LHCN-M2 (cell line): ENCODE measurements at places on chromosomes 12 and 14. TPM values are rescaled to one million over a fixed set of nuclear protein-coding genes. Genes with fewer than 3 reads are reported as not detected.
A peak's percentile ranks its signal among the peaks of the same experiment; 100 is the strongest.

DNA sequence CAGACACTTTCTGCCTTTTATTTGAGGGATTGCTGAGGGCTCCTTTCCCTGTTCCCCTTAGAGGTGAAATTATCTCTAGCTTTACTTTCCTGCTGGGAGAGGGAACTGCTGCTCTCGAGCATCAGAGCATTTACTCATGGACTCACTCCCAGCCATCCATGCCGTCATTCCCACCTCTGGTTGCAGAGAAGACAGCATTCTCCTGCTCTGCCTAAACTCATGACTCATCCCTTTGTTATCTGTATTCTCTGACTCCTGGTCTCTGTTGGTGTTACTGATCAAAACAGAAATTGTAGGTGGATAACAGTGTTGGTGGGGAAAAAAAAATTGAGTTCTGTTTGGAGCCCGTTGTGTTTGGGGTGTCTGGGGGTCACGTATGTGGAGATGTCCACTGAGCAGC, 159.3 kb downstream of the TTC8 start:
- DNase-seq = peak; percentile 55

DNA sequence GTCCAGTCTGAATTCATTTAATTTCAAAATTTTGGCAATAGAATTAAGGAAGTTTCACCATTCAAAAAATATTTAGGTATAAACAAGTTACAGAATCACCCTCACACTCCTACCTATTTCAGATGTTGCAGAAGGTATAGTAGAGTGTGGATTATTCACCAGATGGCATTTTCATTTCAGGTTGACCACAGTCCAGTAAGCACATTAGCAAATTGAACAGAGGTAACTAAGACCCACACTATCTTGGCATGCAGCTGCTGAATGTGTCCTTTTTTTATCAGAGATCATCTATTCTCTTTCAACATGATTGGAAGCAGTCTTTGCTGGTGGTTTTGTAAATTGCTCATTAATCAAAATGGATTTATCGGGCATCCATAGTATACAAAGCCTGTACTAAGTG, 151.8 kb upstream of the GARIN6 start:
- no peak for DNase-seq

DNA sequence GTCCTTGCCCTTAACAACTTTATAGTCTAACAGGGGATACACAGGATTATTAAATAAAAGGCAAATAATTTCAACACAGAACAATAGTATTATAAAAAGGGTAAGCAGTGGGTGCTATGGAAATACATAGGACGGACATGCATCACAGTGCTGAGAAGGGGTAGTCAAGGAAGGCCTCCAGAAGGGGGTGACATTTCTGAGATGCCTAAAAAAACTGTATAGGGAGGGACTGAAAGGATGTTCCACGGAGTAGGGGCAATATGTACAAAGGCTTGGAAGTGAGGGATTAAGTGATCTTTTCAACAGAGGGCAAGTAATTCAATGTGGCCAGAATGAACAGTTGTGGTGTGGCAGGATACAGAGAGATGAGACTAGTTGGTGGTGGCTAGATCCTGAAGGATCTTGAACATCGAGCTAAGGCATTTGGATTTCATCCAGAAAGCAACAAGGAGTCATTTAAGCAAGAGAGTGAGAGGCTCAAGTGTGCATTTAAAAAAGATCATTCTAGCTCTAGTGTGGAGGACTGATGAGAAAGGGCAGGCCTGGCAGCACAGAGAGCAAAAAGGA, 8.9 kb upstream of the ATP5MC2 start:
- DNase-seq = peak; percentile 51

- DNase-seq = no peak
Observed at GRCh38 chr12:95740751-95741150, 49.8 kb downstream of the NTN4 start.

DNA sequence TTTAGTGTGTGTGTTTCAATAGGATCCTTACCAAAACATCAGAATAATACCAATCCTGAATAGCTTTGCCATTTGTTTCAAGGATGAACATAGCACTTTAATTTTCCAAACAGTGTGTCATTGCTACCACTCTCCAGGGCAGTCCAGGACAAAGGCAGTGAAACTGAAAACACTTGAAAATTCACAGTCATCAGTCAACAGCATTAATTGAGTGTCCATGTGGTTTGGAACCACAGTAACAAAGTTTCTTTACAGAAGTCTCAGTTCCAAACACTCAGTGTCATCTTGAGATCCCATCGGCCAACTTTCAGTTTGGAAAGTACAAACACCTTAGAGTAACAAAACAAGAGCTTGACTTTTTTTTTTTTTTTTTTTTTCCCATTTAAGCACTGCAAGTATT, 228.4 kb upstream of the SOX5 start:
- no peak for DNase-seq

- no peak for DNase-seq
Observed at GRCh38 chr12:81150382-81150781, 72.5 kb downstream of the ACSS3 start.

DNA sequence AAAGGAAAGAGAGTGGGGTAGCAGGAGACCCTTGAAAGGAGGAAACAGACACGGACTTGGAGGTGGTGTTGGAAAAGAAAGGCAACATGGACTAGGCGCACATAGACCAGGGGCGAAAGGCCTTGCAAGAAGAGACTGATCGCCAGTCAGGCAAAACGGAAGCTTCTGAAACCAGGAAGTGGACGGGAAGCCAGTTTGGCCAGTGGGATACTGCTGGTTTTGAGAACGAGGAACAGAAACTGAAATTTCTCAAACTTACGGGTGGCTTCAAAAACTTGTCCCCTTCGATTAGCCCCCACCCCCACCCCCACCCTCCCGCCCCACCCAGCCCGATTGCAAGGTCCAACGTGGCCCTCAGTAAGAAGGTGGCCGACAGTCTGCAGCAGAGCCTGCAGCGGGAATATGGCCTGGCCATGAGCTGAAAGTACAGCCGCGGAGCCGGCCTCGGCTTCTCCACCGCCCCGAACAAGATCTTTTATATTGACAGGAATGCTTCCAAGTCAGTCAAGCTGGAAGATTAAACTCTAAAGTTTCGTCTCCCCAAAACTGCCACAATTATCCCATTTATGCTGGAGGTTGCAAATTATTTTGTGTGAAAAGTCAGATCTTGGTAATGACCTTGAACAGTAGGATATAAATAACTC, 364.7 kb downstream of the BCAT1 start:
- DNase-seq = no peak

DNA sequence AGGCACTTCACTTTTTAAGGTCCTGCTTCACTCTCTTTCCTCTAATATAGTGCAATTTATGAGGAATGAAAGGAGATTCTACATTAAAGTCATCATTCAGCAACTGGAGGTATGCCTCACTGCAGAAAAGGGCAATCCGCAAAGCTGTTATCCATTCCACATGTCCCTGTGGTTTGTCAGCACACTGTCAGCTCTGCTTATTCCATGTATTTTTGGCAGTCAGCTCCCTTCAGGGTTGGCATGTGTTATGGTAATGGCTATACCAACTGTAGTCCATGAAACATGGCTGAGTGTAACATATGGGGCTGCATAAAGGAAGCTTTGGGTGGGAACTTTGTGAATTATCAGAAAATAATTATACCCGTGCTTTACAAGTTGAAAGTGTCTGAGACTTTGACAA, 154.1 kb downstream of the GALC start:
- no peak for DNase-seq

DNA sequence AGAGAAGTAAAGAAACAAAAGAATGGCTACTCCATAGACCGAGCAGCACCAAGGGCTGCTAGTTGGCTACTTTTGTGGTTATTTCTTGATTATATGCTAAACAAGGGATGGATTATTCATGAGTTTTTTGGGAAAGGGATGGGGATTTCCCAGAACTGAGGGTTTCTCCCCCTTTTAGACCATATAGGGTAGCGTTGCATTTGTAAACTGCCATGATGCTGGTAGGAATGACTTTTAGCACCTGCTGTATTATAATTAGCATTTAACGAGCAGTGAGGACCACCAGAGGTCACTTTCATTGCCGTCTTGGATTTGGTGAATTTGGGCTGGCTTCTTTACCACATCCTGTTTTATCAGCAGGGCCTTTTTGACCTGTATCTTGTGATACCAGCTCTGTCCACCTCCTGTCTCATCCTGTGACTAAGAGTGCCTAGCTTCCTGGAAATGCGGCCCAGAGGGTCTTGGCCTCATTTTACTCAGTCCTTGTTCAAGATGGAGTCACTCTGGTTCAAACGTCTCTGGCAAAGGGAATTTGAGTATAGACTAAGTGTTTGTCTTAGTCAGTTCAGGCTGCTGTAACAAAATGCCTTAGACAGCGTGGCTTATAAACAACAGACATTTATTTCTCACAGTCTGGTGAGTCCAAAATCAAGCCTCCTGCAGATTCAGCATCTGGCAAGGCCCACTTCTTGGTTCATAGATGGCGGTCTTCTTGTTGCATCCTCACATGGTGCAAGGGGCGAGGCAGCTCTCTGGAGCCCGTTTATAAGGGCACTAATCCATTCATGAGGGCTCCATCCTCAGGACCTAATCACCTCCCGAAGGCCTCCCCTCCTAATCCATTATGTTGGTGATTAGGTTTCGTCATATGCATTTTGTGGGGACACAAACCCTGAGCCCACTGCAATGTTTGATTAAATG, 348.3 kb upstream of the SFSWAP start:
- DNase-seq = no peak

DNA sequence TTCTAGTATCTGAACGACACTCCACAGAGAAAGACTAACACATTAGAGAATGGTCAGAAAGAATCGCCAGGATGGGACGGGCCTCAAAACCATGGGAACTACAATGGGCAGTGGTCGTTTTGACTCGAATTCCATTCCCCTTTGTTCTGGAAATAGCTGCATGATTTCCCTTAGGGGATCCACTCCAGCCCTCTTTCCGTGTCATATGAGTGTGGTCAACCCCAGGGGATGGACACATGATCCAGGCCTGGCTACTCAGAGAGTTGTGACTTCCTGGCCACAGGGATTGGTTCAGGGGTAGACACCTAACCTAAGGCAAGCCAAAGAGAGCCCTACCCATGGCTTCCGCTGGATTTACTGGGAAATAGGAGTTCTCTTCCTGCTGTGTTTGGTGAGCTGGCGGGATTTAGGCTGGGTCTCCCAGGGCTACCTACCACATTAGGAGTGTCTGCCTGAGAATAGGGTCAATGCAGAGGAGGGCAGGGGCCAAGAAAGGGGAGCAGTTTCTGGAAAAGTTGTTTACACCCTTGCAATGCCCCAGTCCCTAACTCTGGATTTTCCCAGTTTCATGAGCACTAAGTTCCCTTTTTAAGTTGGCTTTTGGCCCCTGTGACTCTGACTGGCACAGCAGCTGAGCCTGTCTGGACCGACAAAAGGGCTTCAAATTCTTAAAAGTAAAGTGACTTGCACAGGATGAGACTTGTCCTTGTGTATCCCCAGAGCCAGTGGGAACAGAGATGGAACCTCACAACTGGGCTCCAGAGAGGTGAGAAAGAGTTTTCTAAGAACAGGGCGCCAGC, 28.1 kb upstream of the GPATCH2L start:
- DNase-seq = no peak

GRCh38 chr14:84343656-84344055, 1186.3 kb upstream of the FLRT2 start:
- DNase-seq = peak; percentile 58

DNA sequence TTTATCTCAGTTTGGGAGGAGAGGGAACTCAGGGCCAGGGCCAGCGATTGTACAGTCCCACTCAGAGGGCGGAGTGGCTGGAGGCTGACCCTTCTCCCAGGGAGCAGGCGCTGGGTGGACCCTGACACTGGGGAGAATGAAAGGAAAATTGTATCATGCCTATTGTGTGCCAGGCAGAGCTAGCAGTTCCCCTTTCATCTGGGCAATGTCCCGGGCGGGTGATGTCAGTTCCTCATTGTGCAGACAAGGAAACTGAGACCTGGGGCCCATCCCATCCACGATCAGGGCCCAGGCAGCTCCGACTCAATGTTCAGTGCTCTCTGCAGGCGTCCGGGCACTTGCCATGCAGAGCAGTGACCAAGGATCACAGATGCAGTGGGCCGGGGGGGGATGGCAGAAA, 101.9 kb upstream of the RTL1 start:
- no peak for DNase-seq

GRCh38 chr12:117360551-117361346, 677 bp downstream of the NOS1 start:
- DNase-seq = no peak

GRCh38 chr12:107440606-107441005, 245.0 kb upstream of the PWP1 start:
- DNase-seq = no peak

GRCh38 chr12:120261951-120262851, 3.3 kb downstream of the PXN start:
- peak; percentile 80 for DNase-seq

GRCh38 chr12:131104463-131105350, 151.0 kb downstream of the ADGRD1 start:
- peak; percentile 2 for DNase-seq

DNA sequence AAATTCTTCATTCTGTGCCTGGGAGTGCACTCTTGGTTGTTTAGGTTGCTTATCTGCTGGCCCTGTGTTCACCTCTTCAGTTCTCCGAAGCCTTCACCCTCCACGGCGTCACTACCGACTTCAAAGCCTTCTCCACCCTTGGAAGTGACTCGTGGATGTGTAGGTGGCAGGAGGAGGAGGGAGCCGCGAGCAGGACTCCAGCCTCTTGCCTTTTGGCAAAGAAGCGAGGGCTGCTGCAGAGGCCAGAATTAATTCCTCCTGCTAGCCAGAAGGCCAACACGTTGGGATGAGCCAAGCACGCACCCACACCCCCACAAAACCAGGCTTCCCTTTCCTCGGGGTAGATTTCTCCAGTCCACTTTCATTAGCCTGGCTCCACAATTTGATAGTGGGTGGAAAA, 86.5 kb downstream of the TBX5 start:
- no peak for DNase-seq

- peak; percentile 25 for DNase-seq
Observed at GRCh38 chr14:95468448-95469133, 47.9 kb downstream of the SYNE3 start.

DNA sequence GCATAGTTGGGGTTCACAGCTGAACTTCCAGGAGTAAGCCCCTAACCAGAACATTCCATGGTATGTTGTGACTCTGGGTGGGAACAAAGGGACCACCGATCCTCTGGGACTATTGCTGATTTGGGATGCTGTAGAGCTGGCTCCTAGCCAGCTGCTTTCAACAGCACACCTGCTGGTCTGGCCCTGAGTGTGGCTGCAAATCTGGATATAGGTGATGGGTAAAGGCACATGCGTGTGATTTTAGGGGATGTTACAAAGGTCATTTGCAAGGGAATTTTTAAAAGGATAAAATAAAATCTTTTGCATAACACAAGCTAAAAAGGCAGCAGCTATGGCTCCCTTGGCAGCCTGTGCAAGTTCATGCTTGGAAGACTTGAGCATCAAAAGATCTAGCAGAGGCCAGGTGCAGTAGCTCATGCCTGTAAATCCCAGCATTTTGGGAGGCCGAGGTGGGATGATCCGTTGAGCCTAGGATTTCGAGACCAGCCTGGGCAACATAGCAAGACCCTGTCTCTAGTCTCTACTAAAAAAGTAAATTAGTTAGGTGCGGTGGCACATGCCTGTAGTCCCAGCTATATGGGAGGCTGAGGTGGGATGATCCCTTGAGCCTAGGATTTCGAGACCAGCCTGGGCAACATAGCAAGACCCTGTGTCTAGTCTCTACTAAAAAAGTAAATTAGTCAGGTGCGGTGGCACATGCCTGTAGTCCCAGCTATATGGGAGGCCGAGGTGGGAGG, 1.6 kb downstream of the ALDH2 start:
- no peak for DNase-seq

GRCh38 chr14:61565836-61566536, 129.3 kb upstream of the HIF1A start:
- DNase-seq = peak; percentile 90

Gene CCDC85C
- 1.9 and 2.4 TPM in 2 replicates for total RNA-seq

Gene CIROP
- not detected in 2 replicates for total RNA-seq

Gene GLIPR1L1
- not detected in 2 replicates for total RNA-seq

Gene TSPAN8
- 0.29 TPM in 1 of 2 replicates, not detected in the other for total RNA-seq

Gene PLA2G1B
- total RNA-seq = not detected in 2 replicates

Gene WIF1
- 1.1 and 2.2 TPM in 2 replicates for total RNA-seq

Gene TAS2R14
- total RNA-seq = 1.7 and 1.8 TPM in 2 replicates
